ENCODE measurements at places on chromosomes 13 and 19.

DNA sequence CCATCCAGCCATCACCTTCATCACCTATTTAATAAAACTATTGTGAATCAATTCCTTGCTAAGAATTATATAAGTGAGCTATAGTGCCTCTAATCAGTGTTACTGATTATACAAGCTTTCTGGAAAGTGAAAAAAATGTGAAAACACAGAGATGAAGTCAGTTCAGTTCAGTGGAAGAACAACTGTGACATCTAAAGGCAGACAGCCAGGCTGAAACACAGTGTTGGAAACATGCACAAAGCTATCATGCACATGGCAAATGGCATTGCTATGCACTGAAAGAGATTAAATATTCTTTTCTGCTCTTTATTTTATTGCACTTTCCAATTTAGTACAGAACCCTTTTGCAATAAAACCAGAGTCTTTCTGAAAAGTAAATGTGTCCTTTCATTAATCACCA lies 294.0 kb downstream of the RBM26 start:
- DNase-seq, result no peak

- DNase-seq, result peak; percentile 44
These were observed 1.1 kb downstream of the PPP1R12C start for GRCh38 chr19:55116232-55116858.

- no peak for DNase-seq
These were observed 61.9 kb downstream of the LHFPL6 start for GRCh38 chr13:39540929-39541605.

DNA sequence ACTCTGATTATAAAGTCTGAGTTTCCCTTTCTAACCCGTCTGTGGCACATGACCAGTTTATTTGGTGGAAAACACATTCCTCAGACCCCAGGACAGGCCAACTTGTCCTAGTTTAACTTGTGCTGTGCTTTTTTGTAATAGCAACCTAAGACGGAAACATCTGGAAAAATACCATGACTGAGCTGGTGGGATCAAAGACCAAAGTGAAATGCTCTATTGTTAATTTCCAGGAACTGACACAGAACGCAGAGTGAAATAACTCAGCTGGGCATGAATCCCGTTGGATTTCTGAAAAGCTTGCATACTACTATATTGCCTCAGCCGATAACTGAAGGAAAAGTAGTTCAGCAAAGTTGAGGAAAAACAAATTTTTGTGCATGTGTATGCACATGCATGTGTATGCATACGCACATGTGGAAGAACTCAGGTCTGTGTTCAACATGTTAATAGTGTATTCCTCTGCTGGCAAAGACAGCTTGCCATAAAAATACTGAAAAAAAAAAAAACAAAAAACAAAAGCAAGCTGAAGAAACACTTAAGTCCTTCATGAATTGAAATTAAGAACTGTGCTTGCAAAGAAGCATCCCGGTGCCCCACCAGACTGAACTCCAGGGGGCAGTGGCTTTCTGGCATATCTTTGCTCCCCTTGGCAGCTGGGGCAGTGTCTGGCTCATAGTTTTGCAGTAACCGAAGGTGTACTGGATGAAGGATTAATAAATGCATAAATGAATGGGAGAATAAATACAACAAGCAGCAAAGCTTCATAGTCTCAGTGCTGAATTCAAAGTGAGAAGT lies 187.8 kb downstream of the LHFPL6 start:
- no peak for DNase-seq

- no peak for DNase-seq
These were observed 3.5 kb downstream of the LGALS7B start for GRCh38 chr19:38792250-38793111.

DNA sequence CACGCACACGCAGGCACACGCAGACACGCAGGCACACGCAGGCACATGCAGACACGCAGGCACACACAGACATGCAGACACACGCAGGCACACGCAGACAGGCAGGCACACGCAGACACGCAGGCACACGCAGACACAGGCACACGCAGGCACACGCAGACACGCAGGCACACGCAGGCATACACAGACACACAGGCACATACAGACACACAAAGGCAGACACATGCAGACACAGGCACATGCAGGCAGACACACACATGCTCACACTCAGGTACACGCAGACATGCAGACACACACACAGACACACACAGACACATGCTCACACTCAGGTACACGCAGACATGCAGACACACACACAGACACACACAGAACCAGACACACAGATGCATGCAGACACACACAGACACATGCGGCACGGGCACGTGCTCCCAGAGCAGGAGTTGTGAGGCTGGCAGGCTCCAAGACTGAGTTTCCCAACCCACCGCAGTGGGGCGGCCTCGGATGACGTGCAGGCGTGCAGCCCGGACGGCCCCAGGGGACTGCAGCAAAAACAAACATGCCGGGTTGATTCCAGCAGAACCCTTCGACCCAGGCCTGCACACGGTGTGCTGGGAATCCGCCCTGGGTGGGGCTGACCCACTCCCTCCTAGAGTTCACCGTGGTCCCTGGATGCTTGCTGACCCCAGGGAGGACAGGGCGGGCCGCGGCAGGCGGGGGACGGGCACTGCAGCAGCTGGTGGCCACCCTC lies 100.0 kb downstream of the GADD45B start:
- DNase-seq, result no peak

DNA sequence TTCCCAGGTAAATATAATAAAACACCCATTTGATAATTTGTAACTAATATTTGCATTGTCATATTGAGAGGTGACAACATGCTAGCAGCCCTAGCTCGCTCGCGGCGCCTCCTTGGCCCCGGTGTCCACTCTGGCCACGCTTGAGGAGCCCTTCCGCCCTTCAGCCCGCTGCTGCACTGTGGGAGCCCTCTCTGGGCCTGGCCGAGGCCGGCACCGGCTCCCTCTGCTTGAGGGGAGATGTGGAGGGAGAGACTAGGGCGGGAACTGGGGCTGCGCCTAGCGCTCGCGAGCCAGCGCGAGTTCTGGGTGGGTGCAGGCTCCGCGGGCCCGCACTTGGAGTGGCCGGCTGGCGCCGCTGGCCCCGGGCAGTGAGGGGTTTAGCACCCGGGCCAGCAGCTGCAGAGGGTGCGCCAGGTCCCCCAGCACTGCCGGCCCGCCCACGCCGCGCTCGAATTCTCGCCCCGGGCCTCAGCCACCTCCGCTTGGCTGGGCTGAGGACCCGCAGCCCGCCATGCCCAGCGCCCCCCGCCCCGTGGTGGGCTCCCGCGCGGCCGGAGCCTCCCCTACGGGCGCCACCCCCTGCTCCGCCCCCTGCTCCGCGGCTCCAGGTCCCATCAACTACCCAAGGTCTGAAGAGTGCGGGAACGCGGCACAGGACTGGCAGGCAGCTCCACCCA lies 594.4 kb downstream of the SLITRK6 start:
- DNase-seq, result no peak

- no peak for DNase-seq
These were observed 501 bp downstream of the GTPBP3 start for GRCh38 chr19:17337675-17338432.

- DNase-seq, result no peak
These were observed 1582.0 kb upstream of the PCDH20 start for GRCh38 chr13:62997696-62998095.

DNA sequence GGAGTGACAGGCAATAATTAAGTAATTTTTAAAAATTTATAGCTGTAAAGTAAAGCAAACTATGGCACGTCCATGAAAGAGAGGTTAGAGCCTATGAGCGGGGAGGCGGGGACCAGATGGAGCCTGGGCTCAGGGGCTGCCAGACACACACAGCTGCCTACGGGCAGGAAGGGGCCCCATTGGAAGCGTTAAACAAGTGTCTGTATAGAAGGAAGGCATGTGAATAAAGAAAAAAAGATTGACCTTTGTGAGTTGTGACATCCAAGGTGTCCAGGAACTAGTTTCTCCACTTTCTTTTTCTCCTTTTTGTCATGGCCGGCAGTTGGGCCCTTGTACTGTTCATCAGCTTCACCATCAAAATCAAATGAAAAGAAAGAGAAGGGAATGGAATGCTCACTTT lies 56.8 kb downstream of the LRCH1 start:
- no peak for DNase-seq

DNA sequence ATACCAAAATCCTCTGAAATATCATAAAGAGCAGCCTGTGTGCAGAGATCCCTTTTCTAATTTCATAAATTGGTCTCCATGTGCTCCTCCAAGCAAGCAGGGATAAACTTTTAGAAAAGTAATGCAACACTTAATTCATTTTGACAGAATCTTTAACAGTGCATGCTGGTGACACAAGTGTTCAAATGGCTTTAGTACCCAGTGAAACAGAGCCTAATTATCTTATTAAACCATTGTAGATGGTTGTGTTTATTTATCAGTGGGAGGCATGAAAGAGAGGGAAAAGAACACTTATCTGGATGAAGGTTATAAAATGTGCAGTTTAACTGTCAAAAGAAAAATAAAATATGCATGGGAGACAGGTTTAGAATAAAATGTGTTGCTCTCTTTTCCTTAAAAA lies 945.0 kb upstream of the PCDH20 start:
- no peak for DNase-seq

DNA sequence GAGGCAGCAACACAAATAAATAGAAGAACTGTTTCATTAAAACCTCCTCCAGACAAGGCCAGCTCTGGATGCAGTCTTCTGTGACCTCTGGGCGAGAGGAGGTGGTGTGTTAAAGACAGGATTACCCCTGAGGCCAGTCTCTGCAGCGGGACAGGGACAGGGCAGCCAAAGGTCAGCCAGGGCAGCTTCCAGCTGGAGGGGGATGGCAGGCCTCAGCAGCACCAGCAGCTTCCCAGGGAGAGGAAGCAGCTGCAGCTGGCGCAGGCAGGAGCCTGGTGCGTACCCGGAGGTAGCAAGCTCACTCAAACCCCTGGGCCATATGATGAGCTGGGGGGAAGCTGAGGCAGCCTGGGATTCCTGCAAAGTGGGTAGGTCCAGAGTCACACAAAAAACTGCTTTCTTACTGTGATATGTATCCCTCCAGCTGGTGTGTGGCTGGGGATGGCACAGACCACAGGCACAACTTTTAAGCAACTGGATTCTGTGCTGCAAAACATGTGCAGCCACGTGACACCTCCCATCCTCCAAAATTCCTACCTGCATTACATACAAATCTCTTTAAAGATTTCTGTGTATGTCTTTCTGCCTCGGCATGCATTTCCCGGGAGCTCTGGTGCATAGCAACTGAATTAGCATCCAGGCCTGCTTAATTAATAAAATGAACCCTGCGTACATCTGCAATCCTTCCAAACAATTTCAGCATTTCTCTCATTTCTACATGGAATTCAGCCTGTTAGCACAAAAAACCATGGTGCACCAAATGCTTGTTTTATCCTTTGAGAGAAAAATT lies 238.3 kb upstream of the MAB21L1 start:
- DNase-seq, result no peak

- no peak for DNase-seq
These were observed 35.3 kb downstream of the SPTBN4 start for GRCh38 chr19:40502081-40502480.

GRCh38 chr13:31038834-31039552 lies 106.5 kb downstream of the TEX26 start:
- no peak for DNase-seq

DNA sequence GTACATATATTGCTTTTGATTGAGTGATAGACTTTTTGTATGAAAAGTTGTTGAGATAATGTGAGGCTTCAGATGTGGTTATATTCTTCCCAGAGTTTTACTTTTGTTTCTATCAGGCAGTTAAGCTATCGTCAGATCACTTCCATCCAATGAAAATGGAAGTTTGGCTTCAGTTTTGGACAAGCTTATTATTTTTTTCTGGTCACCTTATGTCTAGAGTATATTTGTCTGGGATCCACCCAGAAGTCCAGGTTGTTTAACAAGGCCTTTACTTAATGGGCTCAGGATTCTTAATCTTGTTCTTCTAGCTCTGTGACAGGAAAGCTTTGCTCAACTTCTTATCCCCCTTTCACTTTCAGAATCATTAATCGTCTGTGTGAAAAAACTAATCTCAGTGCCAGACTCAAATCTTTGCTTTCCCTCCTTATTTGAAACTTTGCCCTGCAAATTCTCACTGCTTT lies 150.9 kb downstream of the PDS5B start:
- DNase-seq, result no peak

Measured in stimulated activated naive CD4-positive, alpha-beta T cell treated with Interleukin-2 at 50 U/mL for 16 hours (primary cell).